ENCODE measurements at places on chromosomes 4 and X.
A peak's percentile ranks its signal among the peaks of the same experiment; 100 is the strongest.

GRCh38 chrX:128460835-128461234 is 408.6 kb upstream of the ACTRT1 start:
- no peak for DNase-seq

DNA sequence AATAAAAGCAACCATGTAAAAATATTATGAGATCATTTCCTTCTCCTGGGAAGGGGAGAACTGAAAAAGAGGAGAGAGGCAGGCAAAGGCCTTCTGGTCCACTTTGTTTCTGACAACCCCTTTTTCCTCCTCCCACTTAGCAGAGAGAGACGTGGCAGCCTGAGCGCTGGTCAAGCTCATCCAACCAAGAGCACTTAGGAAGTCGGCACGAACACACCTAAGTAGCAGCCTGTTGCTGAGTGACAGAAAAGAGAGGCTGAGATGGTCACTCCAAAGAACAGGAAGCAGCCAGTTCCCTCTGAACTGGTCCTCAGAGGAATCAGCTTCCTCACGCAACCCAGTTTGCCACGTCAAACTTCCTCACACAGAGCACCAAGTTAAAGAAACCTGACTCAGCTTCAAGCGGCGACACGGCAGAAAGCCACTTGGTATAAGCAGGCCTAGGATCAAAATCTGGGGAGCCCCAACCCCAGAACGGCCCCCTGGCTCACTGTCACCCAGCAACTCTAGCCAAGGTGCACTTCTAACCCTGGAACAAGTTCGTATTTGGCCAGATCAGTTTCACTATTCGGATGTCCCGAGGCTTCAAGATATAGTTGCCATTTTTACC is 861 bp downstream of the SEC24D start:
- peak; percentile 11 for DNase-seq

GRCh38 chr4:158322109-158322508 is 111.8 kb downstream of the TMEM144 start:
- no peak for DNase-seq

DNA sequence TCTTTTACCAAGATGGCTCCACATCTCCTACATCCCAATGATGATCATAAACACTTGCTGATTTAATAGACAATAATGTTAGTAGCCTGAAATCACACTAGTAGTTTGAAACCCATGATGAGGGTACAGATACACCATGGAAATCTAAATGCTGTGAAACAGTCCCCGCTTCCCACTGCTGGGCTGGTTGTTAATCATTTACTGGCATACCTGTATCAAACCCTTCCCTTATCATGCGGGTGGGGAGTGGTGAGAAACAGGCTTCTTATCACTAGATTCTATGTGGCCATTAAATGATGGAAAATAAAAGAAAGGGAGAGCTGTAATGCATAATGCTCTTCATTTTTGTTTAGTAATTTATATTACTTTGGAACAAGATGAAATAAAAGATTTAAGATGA is 21.9 kb downstream of the MAOA start:
- no peak for DNase-seq

DNA sequence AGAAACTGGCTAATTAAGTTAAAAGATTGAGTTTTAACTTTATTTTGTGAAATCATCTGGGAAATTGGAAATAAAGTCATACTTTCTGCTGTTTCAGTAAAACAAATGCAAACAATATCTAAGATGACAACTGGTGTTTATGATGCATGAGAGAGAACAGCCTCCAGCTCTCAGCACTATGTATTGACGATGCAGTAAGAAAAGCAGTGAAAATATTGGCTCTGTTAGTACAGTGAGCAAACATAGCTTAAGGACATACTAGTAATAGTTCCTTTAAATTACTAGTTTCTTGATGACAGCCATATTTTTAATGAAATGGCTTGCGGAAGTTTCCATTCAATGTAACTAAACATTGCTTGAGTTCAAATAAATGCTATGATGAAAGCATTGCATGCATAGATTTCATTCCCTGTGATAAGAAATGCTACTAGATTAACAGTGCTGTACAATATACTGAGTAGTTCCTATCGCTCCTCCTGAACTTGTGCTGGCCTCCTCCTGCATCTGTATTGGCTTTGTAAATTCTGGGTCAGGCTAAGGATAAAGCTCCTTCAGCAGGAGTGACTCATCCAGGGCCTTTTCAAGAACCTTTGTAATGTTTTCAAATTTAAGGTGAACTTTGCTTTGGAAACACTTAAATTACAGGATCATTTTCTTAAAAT is 11.6 kb downstream of the ARHGAP24 start:
- DNase-seq: no peak

GRCh38 chr4:16065066-16065465 is 18.8 kb downstream of the PROM1 start:
- no peak for DNase-seq

GRCh38 chr4:8831221-8832112 is 40.2 kb downstream of the HMX1 start:
- DNase-seq: no peak
